ENCODE measurements at places on chromosomes 5 and 9.

DNA sequence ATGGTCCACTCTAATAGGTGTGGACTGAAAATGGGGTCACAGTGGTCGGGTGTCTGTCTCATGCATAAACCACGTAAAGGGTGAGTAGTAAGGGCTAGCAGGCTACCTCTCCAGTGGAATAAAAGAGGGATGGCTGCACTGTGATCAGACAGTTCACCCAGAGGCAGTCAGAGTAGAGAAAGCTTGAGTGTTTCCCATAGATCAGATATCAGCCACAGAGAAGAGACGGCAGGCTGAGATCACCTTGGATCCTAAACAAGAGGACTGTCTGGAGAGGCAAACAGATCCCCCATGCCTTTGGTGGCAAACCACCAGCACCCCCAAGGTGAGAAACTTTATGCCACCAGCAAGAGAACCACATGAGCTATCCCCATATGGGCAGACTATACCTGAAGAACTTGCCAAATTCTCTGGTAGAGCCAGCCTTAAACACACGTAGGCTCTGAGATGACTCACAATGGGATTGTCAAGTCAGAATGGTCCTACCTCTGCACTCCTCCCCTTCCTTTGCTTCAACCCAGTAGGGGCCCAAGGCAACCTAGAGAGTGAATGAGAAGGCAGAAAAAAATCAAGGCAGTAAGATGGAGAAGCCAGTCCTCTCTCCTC, 205.2 kb upstream of the MAP3K1 start:
- peak; percentile 32 for DNase-seq
- peaks cover 84% of the 10 kb centered on the region for H3K4me1 ChIP-seq
- H3K27ac ChIP-seq, result peak overlapping the region; percentile 68
- no peak overlapping the region for H3K4me3 ChIP-seq

DNA sequence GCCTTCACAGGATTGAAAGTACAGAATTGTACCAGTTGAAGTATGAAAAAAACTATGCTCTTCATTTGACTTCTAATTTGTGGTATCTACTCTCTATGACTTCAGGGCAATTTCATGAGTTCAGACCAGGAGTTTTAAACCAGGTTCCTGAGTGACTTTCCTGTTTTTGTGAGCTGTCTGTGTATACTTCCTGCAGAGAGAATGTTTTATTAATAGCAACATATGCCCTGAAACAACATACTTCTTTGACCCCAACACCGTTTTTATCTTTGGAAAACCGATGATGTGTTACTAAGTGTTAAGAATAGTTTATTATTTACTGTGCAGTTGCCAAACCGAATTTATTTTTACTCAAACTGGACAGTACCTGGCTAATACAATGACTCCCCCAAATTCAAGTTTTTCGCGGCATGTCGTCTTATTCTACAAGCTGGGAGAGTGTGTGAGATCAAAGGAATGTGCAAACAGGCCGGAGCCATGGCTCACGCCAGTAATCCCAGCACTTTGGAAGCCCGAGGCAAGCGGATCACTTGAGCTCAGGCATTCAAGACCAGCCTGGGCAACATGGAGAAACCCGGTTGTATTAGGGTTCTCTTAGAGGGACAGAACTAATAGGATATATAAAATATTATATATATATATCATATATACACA, 58.7 kb upstream of the ERBIN start:
- H3K4me3 ChIP-seq, result peak overlapping the region; percentile 28
- DNase-seq, result no peak
- H3K27me3 ChIP-seq, result no peaks in the 10 kb centered on the region
- no peaks in the 10 kb centered on the region for H3K36me3 ChIP-seq

- H3K27ac ChIP-seq, result no peak overlapping the region
- no peak overlapping the region for H3K4me3 ChIP-seq
- H3K36me3 ChIP-seq, result no peaks in the 10 kb centered on the region
- H3K27me3 ChIP-seq, result peaks cover 8% of the 10 kb centered on the region
These were observed 123.4 kb upstream of the APC start for GRCh38 chr5:112614285-112614684.

DNA sequence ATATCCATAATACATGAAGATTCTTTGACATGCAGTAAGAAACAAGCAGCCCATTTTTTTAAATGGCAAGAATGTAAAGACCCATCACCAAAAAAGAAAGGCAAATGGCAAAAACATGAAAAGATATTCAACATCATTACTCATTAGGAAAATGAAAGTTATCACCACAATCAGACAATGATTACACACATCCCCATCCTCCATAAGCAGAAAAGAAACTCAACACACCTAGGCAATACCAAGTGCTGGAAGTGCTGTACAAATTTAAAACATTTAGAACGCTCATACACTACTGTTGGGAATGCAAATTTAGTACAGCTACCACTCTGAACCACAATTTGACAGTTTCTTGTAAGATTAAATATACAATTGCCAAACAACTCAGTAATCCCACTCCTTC, 466.7 kb downstream of the ACTL7B start:
- H3K27me3 ChIP-seq, result no peaks in the 10 kb centered on the region
- no peak overlapping the region for H3K4me3 ChIP-seq
- peaks cover 4% of the 10 kb centered on the region for H3K4me1 ChIP-seq
- no peak overlapping the region for H3K27ac ChIP-seq
- H3K36me3 ChIP-seq, result no peaks in the 10 kb centered on the region

DNA sequence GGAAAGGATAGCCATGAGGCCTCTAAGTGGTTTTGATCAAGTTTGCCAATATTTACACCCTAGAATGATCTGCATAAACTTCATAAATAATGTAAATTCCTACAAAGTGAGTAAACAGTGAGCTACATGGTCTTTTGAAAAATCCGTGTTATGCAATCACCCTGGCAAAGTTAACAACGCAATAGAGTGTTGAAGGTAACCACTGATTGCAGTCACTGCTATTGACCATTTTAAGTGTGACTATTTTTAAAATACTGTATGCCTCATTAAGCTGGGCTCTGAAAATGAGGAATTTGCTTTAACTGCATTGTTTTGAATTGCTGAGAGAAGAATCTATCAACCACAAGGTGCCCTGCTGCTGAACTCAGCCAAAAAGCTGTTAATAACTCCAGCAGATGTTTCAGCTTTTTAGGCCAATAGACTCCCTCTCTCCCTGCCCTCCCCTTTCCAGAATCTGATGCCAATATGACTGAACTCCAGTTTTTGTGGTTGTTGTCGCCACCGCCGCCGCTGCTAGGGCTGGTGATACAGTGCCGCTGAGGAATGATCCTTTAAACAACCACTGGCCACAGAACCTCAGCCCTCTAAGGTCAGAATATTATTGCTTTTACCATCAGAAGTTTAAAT, 35.3 kb upstream of the SMARCA2 start:
- H3K36me3 ChIP-seq, result no peaks in the 10 kb centered on the region
- no peak overlapping the region for H3K4me3 ChIP-seq
- no peak overlapping the region for H3K27ac ChIP-seq

DNA sequence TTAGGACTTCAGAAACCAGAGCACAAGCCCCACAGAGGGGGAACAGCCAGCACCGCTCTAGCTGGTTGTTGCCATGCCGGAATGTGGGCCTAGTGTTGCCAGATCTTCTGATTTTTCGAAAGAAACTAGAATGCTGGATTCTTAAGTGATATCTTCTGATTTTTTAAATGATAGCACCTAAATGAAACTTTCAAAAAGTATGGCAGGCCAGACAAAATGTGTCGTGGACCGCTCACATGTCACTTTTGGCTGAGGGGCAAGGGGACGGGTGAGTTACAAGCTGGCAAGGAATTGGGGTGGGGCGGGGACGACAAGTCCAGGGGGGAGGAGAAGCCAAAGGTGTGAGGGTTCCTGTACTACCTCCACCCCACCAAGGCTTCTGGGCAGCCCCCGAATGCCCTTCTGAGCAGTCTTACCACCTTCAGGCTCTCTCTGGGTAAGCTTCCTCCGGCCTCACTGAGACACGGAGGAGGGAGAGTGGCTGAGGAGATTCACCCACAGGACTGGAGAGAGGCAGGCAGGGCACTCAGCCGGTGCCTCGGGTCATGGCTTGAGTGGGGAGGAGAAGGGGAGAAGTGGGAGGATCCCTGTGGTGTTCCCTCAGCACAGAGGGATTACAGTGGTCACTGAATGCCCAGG, 10.3 kb downstream of the B4GALT7 start:
- no peaks in the 10 kb centered on the region for H3K27me3 ChIP-seq
- H3K4me3 ChIP-seq, result no peak overlapping the region
- peaks cover 2% of the 10 kb centered on the region for H3K36me3 ChIP-seq
- no peak for DNase-seq

- H3K4me3 ChIP-seq, result peak overlapping the region; percentile 83
- no peak for DNase-seq
- peaks cover 56% of the 10 kb centered on the region for H3K27me3 ChIP-seq
- H3K27ac ChIP-seq, result peak overlapping the region; percentile 69
These were observed 230 bp downstream of the SLC44A1 start for GRCh38 chr9:105244734-105245028.

DNA sequence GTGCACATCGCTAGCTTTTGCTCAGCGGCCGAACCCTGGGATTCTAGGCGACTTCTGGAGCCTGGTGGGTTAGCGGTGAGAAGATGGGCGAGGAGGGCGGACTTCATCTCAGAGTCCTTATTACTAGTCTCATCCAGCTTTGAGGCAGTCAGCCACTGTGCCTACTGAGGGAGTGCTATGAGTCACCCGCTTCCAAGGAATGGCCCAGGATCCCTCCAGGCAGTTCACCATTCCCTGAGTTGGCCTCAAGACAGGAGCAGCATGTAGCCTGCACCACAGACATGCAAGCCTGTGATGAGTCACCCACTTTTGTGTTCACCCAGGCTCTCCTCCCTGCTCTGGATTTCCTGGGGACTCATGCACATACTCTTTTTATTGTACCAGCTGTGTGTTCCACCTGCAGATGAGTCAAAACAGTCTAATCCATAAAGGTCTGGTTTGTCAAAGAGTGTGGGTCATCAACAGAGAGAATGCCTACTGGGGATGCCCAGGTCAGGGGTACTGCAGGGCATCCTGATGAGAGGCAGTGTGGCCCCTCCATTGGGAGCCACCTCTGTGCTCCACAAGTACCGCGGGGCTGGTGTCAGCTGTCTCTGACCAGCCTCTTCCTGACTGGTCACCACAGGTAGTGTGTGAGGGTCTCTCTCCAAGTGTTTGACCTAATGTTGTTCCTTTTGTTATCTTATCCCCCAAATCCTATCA, 20.2 kb downstream of the SLC22A5 start:
- no peak overlapping the region for H3K4me3 ChIP-seq
- no peaks in the 10 kb centered on the region for H3K27me3 ChIP-seq
- peaks cover 7% of the 10 kb centered on the region for H3K36me3 ChIP-seq
- no peak overlapping the region for H3K27ac ChIP-seq
- H3K4me1 ChIP-seq, result peaks cover 83% of the 10 kb centered on the region
- DNase-seq, result no peak

DNA sequence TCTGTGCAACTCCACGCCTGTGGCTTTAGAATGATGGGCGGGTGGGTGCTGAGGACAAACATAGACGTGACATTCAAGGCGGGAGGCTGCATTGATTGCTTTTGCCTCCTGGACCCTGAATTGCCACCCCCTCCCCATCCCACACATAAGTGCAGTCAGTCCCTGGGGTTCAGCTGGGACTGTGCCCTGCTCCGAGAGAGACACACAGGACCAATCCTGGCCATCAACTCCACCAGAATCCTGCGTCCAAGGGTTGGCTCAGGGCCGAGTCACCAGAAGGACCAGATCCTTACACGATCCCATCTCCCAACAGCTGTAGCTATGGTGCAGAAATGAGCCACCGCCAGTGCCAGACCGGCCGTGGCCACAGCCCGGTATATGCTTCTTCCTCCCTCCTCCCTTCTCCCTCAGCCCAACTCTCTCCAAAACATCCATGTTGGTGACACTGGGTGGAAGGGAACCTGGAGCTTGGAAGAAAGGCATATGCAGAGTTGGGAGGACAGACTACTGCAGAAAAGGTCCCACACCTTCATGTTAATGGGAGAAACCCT, 27.4 kb downstream of the IRX2 start:
- H3K27me3 ChIP-seq, result no peaks in the 10 kb centered on the region
- no peak overlapping the region for H3K4me3 ChIP-seq
- no peaks in the 10 kb centered on the region for H3K36me3 ChIP-seq
- H3K27ac ChIP-seq, result no peak overlapping the region
- H3K4me1 ChIP-seq, result no peaks in the 10 kb centered on the region

DNA sequence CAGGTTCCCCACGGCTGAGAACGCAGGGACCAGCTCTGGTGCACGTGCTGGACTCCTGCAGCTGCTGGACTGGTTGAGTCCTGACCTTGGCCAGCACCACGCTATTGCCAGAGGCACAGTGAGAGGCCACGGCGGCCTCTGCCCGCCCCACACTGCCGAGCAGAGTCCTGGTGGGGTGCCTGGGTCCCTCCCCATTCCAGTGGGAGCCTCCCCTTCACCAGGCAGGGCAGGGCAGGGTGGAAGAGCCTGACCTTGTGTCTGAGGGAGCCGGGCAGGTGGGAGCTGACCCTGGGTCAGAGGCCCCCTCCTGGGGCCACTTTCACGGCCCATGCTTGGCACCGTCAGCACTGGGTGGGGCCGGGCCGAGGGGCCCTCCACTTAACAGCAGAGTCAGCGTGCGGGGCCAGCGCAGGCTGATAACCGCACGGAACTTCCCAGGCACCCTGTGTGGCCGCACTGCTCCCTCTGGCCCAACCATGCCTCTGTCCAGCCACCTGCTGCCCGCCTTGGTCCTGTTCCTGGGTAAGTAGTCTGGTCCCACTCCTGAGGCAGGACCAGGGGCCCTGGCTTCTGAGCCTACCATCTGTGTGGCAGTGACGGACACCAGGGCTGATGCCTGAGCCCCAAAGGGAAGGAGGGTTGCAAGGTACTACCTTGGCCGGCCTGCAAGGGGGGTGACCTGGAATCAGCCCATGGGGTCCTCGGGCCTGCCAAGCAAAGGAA, at the start of gene MAMDC4:
Gene MAMDC4 (plus strand): TSS at position 406 of the 723 bp plus-strand sequence. CDS start 71 bp downstream, at position 477.
- peaks cover 18% of the 10 kb centered on the region for H3K4me1 ChIP-seq
- no peak within 1 kb of the TSS for H3K4me3 ChIP-seq
- no peak for DNase-seq
- H3K27me3 ChIP-seq, result peaks cover 7% of the 10 kb centered on the region
- no peak within 1 kb of the TSS for H3K27ac ChIP-seq

DNA sequence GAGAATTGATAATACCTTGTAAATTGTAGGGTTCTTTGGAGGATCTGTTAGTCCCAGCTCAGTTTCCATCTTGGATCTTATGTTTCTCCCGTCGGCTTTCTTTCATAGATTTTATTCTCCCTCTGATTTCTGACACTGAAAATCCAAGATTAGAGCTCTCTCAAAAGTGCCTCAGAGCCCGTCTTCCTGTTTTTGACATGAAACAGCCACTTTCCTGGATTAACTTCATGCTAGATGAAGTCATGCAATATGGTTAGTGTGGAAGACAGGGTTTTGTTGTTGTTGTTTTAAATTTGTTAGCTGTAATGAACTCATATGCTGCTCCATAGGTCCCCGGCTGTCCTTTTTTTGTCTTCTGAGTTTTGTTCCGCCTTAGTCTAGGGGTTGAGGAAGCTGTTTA, 51.6 kb upstream of the ZFR start:
- H3K4me1 ChIP-seq, result no peaks in the 10 kb centered on the region
- no peaks in the 10 kb centered on the region for H3K36me3 ChIP-seq
- DNase-seq, result no peak
- no peak overlapping the region for H3K4me3 ChIP-seq

DNA sequence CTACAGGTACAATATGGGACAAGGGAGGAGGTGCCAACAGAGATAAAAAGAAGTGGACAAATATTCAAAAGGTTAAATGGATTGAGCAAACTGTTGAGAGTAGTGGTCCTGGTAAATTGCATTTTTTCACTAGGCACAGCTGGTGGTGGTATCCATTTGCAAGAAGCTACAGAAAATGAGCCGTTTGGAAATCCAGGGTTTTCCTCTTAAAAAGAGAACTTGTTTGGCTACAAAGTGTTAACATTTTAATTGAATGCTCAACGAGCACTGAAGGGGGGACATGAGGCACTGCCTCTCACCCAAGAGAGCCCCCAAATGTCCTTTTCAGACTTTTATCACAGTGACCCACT, 491 bp upstream of the ZCCHC9 start:
- H3K36me3 ChIP-seq, result peaks cover 26% of the 10 kb centered on the region
- no peaks in the 10 kb centered on the region for H3K27me3 ChIP-seq
- peak overlapping the region; percentile 89 for H3K4me3 ChIP-seq
- peaks cover 33% of the 10 kb centered on the region for H3K4me1 ChIP-seq

All from activated CD8-positive, alpha-beta T cell treated with anti-CD3 and anti-CD28 coated beads, Interleukin-2, amount 10 ng/mL, durations not matched to agents 7 days and 5 days (primary cell).